ENCODE measurements at places on chromosomes 12 and 14. TPM values are rescaled to one million over a fixed set of nuclear protein-coding genes. Genes with fewer than 3 reads are reported as not detected.

- no peaks in the 10 kb centered on the region for H3K36me3 ChIP-seq
- no peaks in the 10 kb centered on the region for H3K4me1 ChIP-seq
Observed at GRCh38 chr14:34027990-34028495, 77.2 kb upstream of the EGLN3 start.

DNA sequence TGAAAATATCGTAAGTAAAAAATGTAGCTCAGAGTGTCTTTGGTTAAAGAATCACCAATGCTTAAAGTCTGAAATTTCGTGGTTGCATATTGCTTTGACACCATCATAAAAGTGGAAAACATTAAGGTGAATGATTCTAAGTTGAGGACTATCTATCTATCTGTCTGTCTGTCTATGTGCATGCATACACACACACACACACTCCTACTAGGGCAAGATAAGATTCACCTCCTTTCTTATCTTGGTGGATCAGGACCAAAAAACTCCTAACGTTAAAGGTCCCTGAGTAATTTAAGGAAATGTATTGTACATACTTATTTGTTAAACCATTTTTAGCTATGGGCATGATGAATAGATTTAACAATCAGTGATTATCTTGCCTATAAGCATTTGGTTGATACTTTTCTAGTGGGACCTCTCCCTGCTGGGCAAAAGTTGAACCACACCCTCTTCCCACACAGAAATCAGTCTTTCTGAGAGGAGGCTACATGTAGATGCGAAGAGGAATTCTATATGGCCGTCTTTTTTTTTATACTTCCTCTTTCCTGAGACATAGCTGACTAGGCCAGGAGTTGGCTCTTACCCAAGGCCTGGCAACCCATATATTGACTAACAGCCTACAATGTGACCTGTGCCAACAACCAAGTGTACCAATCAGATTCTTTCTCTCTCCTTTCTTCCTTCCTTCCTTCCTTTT, 19.3 kb upstream of the LLPH start:
- H3K4me1 ChIP-seq = peaks cover 14% of the 10 kb centered on the region
- peak; percentile 15 for DNase-seq
- no peaks in the 10 kb centered on the region for H3K27me3 ChIP-seq
- no peaks in the 10 kb centered on the region for H3K36me3 ChIP-seq

DNA sequence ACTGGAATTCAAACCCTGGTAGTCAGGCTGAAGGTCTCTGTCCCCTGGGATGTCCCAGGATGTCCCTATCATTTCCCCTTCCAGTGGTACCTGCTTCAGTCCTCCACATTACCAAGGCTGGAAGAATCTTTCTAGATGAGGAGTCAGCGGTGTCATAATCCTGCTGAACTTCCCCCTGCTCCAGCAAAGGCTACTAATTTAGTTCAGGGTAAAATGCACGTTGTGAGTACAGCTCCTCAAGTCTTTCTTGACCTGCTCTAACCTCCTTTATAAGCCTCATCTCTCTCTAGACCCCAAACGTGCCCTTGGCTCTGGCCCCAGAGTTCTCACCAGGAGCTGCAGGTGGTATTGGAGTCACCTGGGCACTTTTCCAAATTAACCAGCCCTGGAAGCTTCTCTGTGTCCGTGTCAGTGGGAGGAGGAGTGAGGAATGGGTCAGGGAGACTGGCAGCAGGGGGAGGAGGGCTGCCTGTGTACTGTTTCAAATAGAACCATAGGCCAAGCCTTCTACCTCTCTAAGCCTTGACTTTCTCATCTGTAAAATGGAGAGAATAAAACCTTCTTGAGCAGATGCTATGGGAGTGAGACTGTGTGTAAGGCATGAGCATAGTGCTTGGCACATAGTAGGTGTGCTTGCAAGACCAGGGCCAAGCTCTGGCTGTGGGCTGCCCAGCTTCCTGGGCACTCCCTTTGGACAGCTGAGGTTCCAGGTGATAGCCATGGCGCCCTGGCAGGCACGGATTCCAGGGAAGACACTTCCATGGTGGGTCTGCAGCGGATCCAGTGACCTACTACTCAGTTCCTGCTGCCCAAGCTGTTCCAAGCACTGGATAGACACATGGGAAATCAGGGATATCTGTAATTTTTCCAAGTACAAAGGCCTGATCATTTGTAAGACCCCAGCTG, 24.5 kb downstream of the ASB2 start:
- no peak for DNase-seq
- H3K4me1 ChIP-seq = no peaks in the 10 kb centered on the region
- H3K27ac ChIP-seq = no peak overlapping the region
- H3K27me3 ChIP-seq = no peaks in the 10 kb centered on the region
- no peaks in the 10 kb centered on the region for H3K36me3 ChIP-seq
- H3K4me3 ChIP-seq = no peak overlapping the region

GRCh38 chr12:89653-90052, 23.1 kb downstream of the IQSEC3 start:
- no peak for DNase-seq
- no peak overlapping the region for H3K27ac ChIP-seq
- H3K4me3 ChIP-seq = no peak overlapping the region

DNA sequence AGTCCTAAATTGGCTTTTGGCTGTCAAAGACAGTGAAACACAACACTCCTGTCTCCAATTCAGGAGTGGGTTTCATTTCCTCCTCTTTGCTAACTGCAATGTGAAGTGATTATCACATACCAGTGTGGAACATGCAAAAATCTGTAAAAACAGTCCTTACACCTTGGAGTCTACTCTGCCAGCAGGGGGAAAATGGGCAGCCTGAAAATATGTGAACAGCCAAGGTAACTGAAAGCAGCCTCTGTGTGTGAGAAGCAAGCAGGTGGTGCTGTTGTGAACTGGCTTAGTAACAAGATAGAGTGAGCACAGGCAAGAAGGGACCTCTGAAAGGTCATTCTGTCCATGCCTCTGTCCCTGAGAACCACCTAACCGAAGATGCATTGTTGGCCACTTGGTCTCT, 6.0 kb downstream of the PRMT8 start:
- H3K27me3 ChIP-seq = peaks cover 29% of the 10 kb centered on the region
- DNase-seq = peak; percentile 42
- no peaks in the 10 kb centered on the region for H3K4me1 ChIP-seq

- H3K4me3 ChIP-seq = no peak overlapping the region
- no peaks in the 10 kb centered on the region for H3K4me1 ChIP-seq
Observed at GRCh38 chr14:23481979-23482822, 12.7 kb downstream of the NGDN start.

DNA sequence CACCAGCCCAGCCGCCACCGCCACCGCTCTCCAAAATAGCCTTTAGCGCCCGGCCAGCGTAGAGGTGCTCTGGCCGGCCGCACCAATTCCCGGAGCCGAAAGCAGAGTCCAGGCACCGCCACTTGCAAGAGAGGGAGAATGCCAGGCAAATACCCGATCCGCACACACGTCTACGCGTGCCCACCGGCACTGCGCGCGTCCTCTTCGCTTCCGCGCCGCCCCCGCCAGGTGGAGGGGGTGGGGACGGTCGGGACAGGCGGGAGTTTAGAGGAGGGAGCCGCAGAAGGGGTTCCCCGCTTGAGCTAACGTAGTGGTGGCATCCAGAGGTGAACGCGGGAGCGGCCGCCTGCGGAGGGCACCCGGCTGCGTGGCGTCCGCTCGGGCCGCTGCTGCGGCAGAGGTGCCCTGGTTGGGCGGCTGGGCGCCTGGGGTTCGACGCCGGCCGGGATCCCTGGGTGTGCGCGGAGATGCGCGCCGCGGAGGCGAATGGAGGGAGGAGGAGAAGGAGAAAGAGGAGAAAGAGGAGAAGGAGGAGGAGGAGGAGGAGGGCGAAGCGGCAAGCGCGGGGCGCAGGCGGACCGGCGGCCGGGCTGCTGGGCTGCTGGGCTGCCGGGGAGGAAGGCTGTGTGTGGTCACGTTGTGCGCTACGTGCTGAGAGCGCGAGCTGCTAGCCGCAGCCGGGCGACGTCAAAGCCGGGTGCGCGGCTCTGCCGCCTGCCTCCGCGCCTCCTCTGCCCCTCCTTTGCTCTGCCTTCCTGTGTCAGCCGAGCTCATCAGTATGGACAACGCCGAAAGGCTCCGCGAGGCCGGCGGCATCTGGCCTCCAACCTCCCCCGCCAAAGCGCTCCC, at the start of gene MDGA2:
Gene MDGA2 (minus strand): TSS at position 140 of the 849 bp plus-strand sequence.
- peaks cover 26% of the 10 kb centered on the region for H3K27me3 ChIP-seq
- no peaks in the 10 kb centered on the region for H3K4me1 ChIP-seq
- H3K36me3 ChIP-seq = no peaks in the 10 kb centered on the region
- no peak within 1 kb of the TSS for H3K4me3 ChIP-seq

DNA sequence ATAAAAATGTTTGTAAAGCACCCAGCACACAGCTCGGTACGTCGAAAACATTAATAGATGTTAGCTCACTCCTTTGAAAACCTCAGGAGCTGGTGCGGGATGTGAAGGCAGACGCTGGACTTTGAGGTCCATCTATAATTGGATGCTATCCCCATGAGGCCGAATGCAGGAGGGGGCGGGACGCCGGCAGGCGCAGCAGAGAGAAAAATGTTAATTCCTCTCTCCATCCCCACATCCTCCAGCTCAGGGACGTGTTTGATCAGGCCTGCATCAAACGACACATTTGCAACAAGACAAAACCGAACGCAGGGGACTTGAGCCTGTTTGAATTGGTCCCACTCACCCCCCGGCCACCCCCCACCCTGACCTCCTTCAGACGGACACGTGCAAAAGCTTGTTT, 231.0 kb downstream of the RBM19 start:
- H3K27me3 ChIP-seq = no peaks in the 10 kb centered on the region
- no peaks in the 10 kb centered on the region for H3K4me1 ChIP-seq
- H3K4me3 ChIP-seq = no peak overlapping the region

DNA sequence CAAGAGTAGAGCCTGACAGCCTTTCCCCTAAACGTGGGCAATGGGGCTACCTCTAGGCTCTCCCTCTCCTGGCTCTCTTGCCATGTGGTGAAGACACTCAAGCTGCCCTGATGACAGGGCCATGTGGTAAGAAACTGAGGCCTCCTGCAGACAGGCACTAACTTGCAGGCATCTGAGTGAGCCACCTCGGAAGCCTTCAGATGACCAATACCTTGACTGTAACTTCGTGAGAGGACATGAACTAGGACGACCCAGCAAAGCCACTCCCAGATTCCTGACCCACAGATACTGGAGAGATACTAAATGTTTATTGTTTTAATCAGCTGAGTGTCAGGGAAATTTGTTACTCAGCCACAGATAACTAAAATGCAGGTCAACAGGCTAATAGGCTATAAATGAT, 96.4 kb downstream of the EFCAB11 start:
- no peak overlapping the region for H3K4me3 ChIP-seq
- no peak overlapping the region for H3K27ac ChIP-seq
- no peaks in the 10 kb centered on the region for H3K36me3 ChIP-seq
- H3K27me3 ChIP-seq = no peaks in the 10 kb centered on the region

GRCh38 chr12:113472191-113473121, 785 bp upstream of the LHX5 start:
- no peak overlapping the region for H3K27ac ChIP-seq
- H3K4me3 ChIP-seq = no peak overlapping the region
- H3K36me3 ChIP-seq = no peaks in the 10 kb centered on the region

SLC16A7 gene
- total RNA-seq = 11.4 TPM

COL2A1 gene
- 6.7 TPM for total RNA-seq

ENDOU gene
- not detected for total RNA-seq

BEST3 gene
- total RNA-seq = 0.55 TPM
